H9 (cell line): ENCODE measurements at places on chromosomes 1 and 21. TPM values are rescaled to one million over a fixed set of nuclear protein-coding genes. Genes with fewer than 3 reads are reported as not detected.

GRCh38 chr21:29546071-29546470 is 247.3 kb downstream of the BACH1 start:
- H3K4me1 ChIP-seq = no peaks in the 10 kb centered on the region
- H3K27ac ChIP-seq = no peak overlapping the region
- H3K27me3 ChIP-seq = no peaks in the 10 kb centered on the region

DNA sequence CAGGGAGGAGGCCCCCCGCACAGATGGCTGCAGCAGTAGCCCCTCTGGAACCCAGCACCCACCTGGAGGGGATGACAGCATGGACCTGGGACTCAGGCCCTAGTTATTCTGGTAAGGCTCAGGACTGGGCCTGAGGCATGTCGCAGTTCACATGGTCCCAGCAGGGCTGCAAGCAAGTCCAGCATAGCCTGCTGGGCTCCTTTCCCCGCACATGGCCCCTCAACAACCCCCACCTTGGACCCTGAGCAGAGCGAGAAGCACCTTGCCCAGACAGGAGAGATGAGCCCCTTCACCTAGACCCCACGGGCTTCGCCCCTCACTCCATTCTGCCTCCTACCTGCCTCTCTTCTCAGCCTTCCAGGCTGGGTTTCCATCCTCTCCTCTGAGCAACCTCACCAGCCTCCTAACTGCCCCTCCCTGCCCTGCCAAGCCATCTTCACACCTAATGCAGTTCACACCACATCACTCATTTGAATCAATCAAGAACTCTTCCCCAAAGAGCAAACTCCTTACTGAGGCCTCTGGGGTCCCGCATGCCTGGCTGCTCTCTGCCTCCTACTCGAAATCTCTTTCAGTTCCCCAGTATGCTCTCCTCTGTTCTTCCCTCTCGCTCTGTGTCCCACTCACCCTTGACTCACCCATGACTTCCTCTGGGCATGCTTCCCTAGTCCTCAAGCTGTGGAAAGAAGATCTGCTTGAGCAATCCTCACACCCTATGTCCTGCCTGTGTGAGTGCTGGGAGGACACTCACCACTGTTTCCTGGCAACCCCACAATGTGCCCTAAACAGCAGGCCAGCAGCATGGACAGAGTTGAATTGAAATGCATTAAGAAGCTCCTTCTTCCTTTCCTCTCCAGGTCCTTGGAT is 9.4 kb upstream of the THEMIS2 start:
- H3K27ac ChIP-seq = no peak overlapping the region
- peak overlapping the region; percentile 2; the same call in 1 of the 3 replicates for H3K4me3 ChIP-seq
- DNase-seq = no peak
- no peaks in the 10 kb centered on the region for H3K36me3 ChIP-seq
- no peaks in the 10 kb centered on the region for H3K4me1 ChIP-seq

DNA sequence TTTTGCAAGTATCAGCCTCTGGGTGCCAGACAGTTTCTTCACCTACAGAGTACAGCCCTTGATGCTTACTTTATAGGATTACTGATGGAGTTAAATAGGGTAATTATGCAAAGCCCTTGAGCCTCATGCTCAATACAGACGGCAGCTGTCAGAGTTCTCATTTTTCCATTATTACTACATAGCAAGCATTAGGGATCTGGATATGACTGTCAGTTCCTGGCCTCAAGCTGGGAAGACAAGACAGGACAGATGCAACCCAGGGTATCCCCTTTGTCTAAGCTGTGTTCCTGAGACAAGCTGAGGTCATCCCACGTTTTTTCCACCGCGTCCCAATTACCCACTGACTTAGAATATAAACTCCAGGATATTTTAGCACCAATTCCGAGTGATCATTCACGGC is 94.4 kb downstream of the SLC35F3 start:
- no peak overlapping the region for H3K27ac ChIP-seq
- H3K4me1 ChIP-seq = peaks cover 4% of the 10 kb centered on the region; the same call in 1 of the 2 replicates
- H3K27me3 ChIP-seq = no peaks in the 10 kb centered on the region
- no peak overlapping the region for H3K4me3 ChIP-seq
- DNase-seq = no peak

DNA sequence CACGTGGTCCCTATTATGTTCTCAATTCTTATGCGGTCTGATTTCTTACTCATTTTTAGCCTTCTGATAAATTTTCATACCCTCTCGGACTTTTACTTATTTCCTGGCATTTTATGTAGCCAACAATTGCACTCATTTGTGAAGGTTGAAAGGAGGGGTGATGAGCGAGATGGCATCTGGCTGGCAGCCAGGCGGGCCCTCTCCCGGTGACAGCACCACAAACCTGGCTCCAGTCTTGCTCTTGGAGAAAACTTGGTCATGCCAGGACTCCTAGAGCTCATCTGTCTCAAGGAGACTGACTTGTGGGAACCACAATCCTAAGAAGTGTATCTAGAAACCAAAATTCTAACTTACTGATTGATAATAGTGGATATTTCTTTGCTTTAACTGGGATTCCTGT is 14.6 kb upstream of the AHCTF1 start:
- H3K27me3 ChIP-seq = no peaks in the 10 kb centered on the region
- no peak for DNase-seq
- no peaks in the 10 kb centered on the region for H3K4me1 ChIP-seq
- H3K27ac ChIP-seq = no peak overlapping the region

DNA sequence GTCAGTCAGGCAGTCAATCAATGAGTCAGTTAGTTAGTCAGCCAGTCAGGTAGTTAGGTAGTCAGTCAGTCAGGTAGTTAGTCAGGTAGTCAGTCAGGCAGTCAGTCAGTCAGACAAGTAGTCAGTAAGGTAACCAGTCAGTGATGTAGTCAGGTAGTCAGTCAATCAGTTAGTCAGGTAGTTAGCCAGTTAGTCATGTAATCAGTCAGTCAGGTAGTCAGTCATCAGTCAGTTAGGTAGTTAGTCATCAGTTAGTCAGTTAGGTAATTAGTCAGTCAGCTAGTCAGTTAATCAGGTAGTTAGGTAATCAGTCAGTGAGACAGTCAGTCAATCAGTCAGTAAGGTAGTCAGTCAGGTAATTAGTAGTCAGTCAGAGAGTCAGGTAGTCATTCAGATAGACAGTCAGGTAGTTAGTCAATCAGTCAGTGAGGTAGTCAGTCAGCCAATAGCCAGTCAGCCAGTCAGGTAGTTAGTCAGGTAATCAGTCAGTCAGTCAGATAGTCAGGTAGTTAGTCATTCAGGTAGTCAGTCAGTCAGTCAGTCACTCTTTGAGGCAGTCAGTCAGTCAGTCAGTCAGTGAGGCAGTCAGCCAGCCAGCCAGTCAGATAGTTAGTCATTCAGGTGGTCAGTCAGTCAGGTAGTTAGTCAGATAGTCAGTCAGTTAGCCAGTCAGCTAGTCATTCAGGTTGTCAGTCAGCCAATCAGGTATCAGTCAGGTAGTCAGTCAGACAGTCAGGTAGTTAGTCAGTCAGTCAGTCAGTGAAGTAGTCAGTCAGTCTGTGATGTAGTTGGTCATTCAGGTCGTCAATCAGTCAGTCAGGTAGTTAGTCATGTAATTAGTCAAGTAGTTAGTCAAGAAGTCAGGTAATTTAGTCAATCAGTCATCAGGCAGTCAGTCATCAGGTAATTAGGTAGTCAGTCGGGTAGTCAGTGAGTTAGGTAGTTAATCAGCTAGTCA is 15.3 kb downstream of the KRTAP10-1 start:
- H3K4me3 ChIP-seq = no peak overlapping the region
- no peaks in the 10 kb centered on the region for H3K36me3 ChIP-seq
- no peaks in the 10 kb centered on the region for H3K27me3 ChIP-seq

GRCh38 chr1:14593302-14593701 is 5.2 kb upstream of the KAZN start:
- no peak for DNase-seq
- peaks cover 8% of the 10 kb centered on the region for H3K4me1 ChIP-seq
- no peak overlapping the region for H3K27ac ChIP-seq

- no peaks in the 10 kb centered on the region for H3K36me3 ChIP-seq
- H3K4me3 ChIP-seq = no peak overlapping the region
- no peaks in the 10 kb centered on the region for H3K4me1 ChIP-seq
- H3K27ac ChIP-seq = no peak overlapping the region
- H3K27me3 ChIP-seq = no peaks in the 10 kb centered on the region
- DNase-seq = no peak
Observed at GRCh38 chr21:43928222-43929125, 63.5 kb downstream of the AGPAT3 start.

DNA sequence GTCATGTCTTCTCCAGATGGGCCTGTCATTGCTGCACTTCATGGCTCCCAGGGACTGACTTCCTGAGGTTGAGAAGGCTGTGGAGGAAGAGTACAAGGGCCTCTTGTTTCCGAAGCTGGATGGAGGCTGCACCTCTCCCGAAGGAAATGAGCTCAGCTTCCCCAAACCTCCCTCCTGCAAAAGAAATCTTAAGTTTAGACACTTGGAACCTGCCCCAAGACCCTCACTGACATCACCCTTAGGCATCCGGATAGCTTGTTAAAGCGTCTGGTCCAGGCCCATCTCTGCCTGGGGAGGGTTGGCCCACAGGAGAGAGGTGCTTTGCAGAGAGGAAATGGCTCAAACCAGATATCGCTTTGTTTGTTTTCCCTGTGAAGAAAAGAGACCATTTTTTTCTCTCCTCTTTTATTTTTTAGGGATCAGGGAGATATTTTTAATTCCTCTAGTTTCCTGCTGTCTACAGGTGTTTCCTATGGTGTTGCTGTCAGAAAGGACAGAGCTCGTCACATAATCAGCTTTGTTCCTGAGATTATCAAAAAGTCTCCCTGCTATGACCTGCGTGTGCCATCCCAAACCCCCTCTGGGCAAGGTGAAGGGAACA is 25.0 kb downstream of the RCSD1 start:
- no peaks in the 10 kb centered on the region for H3K27me3 ChIP-seq
- no peaks in the 10 kb centered on the region for H3K36me3 ChIP-seq
- no peaks in the 10 kb centered on the region for H3K4me1 ChIP-seq
- no peak overlapping the region for H3K4me3 ChIP-seq

DNA sequence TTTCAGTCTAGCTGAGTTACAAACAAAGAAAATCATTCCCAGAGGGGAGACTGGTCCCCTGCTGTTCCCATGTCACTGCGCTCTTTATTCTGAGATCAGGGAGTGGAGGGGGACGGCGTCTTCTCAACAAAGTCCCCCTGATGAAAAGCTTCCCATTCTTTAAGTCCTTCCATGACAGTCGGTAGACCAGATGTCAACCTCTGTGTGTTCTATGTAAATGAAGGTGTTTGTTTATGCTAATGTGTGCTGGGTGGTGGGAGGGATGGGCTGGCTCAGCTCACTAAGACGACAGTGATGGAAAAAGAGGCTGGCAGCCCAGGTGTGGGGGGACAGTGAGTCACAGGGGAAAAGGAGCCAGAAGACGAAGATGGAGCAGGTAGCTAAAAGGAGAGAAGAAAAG is 148.2 kb upstream of the KLHDC7A start:
- no peak for DNase-seq
- H3K27ac ChIP-seq = no peak overlapping the region
- H3K27me3 ChIP-seq = 0 out of 2 replicates have a peak, but pooled peaks cover 2% of the 10 kb centered on the region
- H3K4me3 ChIP-seq = no peak overlapping the region
- H3K36me3 ChIP-seq = no peaks in the 10 kb centered on the region

DNA sequence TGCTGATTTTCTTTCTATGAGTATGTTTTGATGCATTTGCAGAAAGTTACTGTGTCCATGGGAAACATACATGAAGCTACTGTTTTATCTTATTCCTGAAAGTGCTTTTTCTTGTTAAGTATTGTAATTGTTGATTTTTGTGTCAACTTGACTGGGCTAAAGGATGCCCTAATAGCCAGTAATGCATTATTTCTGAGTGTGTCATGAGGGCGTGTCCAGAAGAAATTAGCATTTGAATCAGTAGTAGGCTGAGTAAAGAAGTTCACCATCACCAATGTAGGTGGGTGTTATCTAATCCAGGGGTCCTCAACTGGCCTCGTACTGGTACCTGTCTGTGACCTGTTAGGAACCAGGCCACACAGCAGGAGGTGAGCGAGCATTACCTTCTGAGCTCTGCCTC is 760.2 kb downstream of the PLA2G4A start:
- H3K4me3 ChIP-seq = no peak overlapping the region
- no peaks in the 10 kb centered on the region for H3K27me3 ChIP-seq
- H3K4me1 ChIP-seq = no peaks in the 10 kb centered on the region

DNA sequence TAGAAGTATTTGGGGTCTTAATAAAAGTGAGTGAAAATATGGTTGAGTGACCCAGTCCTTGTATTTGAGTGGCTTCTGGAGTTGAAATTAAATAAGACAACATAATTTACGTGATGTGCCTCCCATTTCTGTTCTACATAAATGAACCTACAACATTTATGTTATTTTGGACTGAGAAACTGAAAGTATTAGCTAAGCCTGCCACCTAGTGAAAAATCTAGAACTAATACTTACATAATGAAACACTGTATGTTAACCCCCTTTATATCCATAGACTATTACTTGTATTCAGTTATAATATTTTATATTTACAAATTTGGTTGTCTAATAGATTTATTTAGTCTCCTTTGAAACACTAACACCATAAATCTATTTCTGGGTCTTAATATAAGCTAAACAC is 298.9 kb downstream of the KCNT2 start:
- no peak overlapping the region for H3K27ac ChIP-seq
- no peak for DNase-seq
- H3K4me3 ChIP-seq = no peak overlapping the region
- H3K4me1 ChIP-seq = no peaks in the 10 kb centered on the region; the same call in 1 of the 2 replicates

DNA sequence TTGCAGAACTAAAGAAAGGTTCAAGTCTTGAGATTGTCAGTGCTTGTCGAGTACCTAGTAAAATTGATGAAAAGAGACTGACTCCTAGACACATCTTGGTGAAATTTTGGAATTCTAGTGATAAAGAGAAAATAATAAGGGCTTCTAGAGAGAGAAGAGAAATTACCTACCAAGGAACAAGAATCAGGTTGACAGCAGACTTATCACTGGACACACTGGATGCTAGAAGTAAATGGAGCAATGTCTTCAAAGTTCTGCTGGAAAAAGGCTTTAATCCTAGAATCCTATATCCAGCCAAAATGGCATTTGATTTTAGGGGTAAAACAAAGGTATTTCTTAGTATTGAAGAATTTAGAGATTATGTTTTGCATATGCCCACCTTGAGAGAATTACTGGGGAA is 16.3 kb downstream of the L1TD1 start:
- no peaks in the 10 kb centered on the region for H3K27me3 ChIP-seq
- H3K4me1 ChIP-seq = no peaks in the 10 kb centered on the region
- H3K27ac ChIP-seq = no peak overlapping the region
- DNase-seq = no peak
- peaks cover 68% of the 10 kb centered on the region for H3K36me3 ChIP-seq

Gene EFNA3
- total RNA-seq = 3.9 and 4.6 TPM in 2 replicates

- H3K4me1 ChIP-seq = no peaks in the 10 kb centered on the region
- H3K27me3 ChIP-seq = no peaks in the 10 kb centered on the region; the same call in 1 of the 2 replicates
- no peak overlapping the region for H3K27ac ChIP-seq
- no peaks in the 10 kb centered on the region for H3K36me3 ChIP-seq
- DNase-seq = no peak
Observed at GRCh38 chr1:30768830-30769718, 11.5 kb upstream of the LAPTM5 start.

- H3K27ac ChIP-seq = no peak overlapping the region
- DNase-seq = no peak
- no peaks in the 10 kb centered on the region for H3K27me3 ChIP-seq
- H3K36me3 ChIP-seq = peaks cover 22% of the 10 kb centered on the region
- H3K4me1 ChIP-seq = no peaks in the 10 kb centered on the region
Observed at GRCh38 chr1:236207121-236207520, 64.8 kb downstream of the GPR137B start.

- H3K36me3 ChIP-seq = no peaks in the 10 kb centered on the region
- H3K27ac ChIP-seq = no peak overlapping the region
- H3K27me3 ChIP-seq = peaks cover 31% of the 10 kb centered on the region
- peak overlapping the region; percentile 59 for H3K4me3 ChIP-seq
Observed at GRCh38 chr1:47507881-47508701, 70.2 kb downstream of the FOXD2 start.
